NCI-H1694 (cell line): ENCODE measurements at places on chromosomes 6 and 20.

DNA sequence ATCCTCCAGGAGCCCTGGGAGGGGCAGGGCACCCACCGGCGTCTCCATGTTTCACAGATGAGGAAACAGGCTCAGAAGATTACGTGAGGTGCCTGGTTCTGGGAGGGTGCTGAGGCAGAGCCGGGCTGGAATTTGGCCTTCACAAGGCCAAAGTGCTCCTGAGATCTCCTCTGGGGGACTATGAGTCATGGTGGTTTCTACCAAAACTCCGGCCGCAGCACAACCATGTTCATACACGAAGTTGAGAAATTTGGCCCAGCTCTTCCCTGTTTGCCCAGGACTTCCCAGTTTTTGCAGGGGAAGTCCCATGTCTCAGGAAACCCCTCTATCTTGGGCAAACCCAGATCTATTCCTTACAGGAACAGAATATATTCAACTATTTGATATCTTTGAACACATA is 172.9 kb upstream of the CDYL start:
- no peak for DNase-seq

- DNase-seq: no peak
Observed at GRCh38 chr6:16494793-16495192, 256.4 kb downstream of the GMPR start.

GRCh38 chr20:47306755-47307370 is 49.6 kb downstream of the ZMYND8 start:
- DNase-seq: no peak

DNA sequence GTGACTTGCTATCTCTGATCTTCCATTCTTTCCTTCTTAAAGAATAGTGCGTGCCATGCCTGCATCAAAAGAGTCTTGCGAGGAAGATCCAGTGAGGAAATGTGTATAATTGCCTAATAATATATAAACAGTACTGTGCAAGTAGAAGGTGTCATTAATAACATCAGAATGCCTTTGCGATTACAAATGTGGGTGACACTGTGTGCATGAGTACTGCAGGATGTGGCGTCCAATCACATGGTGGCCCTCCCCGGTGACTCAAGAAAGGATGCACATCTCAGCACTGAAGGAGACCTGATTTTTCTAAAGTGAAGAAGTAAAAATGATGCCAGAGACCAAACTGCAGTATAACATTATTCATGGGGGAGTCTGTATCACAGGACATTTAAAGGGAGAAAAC is 107.5 kb upstream of the EDN1 start:
- DNase-seq: no peak

DNA sequence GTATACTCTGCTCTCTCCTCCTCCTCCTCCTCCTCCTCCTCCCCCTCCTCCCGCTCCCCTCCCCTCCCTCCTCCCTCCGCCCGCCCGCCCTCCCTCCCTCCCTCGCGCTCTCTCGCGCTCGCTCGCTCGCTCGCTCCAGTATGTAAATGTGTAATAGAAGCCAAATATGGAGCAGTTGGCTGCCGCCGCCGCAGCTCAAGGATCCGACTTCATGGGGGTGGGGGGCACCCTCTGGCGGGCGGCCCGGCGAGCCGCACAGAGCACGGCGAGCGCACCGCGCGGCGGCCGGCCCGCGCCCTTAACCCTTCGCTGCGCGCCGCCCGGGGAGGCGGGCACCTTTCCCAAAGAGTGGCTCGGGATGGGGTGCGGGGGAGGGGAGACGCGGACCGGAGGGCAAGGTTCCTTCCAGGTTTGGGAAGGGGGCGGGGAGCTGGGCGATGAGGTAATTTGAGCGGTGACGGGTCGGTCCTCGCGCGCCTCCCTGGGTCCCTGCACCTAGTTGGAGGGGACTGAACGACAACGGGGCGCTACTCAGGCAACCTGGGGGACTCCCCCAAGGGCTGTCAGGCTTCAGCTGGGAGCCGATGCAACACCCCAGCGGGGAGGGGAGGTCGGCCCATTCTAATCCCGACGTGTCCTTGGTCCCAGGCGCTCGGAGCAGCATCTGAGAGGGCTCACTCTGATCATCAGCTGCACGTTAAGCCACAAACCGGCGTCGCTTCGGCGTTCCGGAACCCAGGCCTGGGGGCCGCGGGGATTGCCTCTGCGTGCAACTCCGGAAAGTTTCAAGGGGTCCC is 409 bp upstream of the ATXN1 start:
- no peak for DNase-seq

GRCh38 chr6:52155791-52156576 is 30.2 kb upstream of the IL17A start:
- no peak for DNase-seq

GRCh38 chr6:126002755-126003679 is 16.7 kb downstream of the TRMT11 start:
- no peak for DNase-seq

GRCh38 chr20:61461461-61461860 is 209.4 kb downstream of the CDH4 start:
- no peak for DNase-seq

DNA sequence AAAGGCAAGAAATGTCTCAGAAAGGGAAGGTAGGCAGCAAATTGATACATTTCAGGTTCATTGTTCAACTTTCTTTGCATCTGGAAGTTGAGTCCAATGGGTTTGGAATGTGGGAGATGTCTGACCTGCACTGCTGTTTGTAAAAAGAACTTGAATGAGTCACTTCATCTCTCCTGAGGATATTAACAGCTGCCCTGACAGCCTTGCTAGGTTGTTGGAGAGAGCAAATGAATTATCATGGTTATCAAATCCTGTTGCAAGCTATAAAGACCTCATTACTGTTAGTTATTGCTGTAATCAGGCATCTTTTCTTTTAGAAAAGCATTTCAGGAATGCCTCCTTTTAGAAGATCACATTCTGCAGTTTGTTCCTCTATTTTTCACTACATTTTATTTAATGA is 23.0 kb upstream of the FLRT3 start:
- no peak for DNase-seq

GRCh38 chr6:163427498-163428254 is 13.2 kb downstream of the QKI start:
- DNase-seq: no peak

DNA sequence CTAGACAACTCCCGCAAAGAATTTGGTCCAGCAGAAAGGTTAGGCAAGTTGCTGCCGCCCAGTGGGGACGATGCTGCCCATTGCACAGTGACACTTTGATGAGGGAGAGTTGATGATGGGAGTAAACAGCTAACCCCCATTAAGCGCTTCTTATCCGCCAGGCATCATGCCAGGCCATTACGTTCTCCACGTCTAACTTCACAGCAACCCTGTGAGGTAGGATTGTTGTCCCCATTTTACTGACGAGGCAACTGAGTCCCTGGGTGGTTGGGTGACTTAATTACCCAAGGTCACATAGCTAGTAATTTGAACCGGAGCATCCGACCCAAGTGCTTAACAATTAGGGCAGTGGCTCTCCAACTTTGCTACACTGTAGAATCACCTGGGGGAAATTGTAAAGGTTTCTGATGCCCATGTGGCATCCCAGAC is 738 bp downstream of the RALGAPB start:
- DNase-seq: no peak

- no peak for DNase-seq
Observed at GRCh38 chr20:62703853-62704228, 4.8 kb upstream of the NTSR1 start.

- no peak for DNase-seq
Observed at GRCh38 chr6:53266553-53267090, 82.1 kb downstream of the ELOVL5 start.

DNA sequence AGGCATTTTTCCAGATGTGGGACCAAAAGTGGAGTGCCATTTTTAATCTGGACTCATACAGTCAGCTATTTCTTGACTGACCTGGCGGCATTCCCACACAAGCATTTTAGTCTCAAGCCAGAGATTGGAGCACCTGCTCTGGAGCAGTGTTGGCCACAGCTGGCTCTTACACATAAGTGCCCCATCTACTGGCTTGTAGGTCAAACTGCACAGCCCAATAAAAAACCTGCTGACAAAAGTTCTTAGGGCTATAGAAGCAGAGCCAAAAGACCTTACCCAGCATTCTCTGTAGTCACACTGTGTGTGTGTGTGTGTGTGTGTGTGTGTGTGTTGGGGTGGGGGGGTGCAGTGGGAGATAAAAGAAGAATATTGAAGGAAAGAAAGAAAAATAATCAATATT is 38.6 kb upstream of the SENP6 start:
- DNase-seq: no peak

GRCh38 chr20:24651171-24651975 is 181.9 kb downstream of the SYNDIG1 start:
- DNase-seq: no peak

DNA sequence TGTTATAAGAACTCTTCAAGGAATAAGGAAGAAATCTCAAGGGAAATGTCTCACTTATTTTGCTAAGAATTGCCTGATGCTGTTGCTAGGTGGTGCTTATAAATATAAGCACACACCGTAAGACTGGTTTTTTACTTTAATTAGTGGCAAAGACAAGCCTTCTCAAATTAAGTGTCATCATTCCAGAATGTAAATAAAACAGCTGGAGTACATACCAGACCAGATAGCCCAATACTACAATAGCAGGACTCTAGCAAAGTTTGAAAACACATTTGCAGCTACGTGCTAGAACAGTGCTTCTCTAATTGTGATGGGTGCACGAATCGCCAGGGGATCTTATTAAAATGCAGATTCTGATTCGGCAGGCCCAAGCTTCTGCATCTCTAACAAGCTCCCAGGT is 6.8 kb downstream of the CNKSR3 start:
- no peak for DNase-seq

- no peak for DNase-seq
Observed at GRCh38 chr6:75800708-75801505, 51.9 kb downstream of the MYO6 start.

DNA sequence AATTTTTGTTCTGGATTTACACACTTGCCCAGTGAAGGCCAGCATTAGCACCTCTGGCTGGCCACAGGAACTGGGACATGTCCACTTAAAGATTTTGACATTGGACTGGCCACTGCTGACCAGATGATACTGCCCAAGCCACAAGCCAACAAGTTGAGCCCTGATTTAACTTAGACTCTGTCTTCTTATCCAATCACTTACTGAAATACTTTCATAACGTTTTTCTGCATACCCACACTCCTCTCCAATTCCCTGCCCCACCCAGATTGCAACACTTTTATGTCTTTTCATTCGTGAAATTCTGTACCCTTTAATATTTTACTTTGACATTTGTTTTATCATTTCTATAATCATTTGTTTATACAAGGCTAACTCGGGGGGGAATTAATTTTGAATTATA is 170.3 kb upstream of the TAB2 start:
- DNase-seq: no peak

- no peak for DNase-seq
Observed at GRCh38 chr6:65566117-65566516, 140.9 kb downstream of the EYS start.

- no peak for DNase-seq
Observed at GRCh38 chr6:112396221-112396620, 49.1 kb downstream of the RFPL4B start.

DNA sequence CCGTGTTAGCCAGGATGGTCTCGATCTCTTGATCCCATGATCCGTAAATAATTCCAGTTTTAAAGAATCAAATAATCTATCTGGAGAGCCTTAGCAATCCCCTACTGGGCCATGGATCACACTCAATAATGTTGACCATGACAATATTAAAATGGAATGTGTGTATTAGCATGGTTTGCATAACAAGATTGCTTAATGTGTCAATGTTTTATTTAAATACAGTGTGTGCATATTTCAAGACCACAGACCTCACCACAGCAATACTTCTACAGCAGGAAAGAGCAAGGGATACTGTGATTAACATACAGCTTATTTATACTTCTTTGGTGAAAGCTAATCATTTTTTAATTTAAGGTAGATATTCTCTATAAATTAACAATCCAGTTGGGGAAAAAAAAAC is 470.4 kb downstream of the TFAP2B start:
- DNase-seq: no peak

DNA sequence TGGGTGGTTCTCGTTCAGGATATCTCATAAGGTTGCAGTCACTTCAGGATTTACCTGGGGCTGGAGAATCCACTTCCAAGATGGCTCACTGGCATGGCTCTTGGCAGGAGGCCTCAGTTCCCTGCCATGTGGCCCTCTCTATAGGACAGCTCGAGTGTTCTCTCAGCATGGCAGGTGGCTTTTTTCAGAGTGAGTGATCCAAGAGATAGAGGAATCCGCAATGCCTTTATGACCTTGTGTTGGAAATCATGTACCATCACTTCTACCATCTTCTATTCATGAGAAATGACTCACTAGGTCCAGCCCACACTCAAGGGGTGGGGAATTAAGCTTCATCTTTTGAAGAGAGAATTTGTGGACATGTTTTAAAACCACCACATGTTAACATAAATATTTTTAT is 37.8 kb downstream of the PPP1R16B start:
- no peak for DNase-seq

DNA sequence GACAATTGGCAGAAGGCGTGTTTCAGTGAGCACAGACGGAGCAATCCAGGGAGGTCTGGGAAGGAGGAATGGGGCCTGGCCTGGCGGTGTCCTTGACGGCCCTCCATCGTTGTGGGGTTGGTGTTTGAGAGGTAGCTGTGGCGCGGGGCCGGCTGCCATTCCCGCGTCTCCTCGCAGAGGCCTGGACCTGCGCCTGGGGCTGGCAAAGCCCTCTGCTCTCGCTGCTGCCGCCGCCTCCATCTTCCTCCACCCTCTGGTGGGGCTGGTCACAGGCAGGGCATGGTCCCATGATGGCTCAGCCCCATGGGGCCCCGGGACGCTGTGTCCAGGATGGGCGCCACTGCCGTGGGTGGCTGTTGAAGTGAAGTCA is 7.6 kb downstream of the OSBPL2 start:
- no peak for DNase-seq

DNA sequence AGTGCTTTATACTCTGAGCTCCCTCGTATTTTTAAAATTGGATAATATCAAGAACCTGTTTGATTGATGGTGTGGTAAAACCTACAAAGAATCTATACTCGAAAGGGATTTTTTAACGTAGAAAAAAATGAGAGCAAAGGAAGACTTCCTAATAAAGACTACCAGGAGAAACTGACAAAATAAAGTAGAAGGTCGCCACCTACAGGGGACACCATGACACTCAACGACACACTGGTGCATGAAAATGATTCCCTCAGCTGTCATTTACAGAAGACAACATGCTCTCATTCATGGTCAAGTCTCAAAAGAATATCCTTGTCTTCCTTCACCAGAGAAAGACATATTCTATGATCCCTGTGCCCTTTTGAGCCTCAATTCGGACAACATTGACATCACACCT is 10.1 kb upstream of the NHSL1 start:
- peak; percentile 73 for DNase-seq

DNA sequence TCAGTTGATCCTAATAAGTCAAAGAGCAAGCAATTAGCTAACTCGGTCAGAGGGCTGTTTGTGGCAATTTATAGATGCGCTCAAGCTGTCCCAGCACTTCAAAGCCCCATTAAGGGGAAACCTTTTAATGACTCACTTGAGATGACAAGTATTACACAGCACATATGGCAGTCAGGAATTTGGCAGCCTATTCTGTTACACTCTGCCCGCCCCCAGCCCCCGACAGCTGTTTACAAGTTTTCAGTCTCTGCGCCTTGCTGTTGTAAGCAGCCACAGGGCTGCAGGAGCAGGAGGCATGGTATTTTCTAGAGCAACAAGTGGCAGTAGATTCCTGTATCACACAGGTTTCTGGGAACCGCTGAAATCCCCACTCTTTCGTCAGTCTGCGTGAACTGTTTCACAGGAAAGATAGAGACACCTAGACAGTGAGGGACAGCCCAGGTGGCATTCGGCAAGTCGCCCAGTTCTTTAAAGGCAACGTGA is 263.0 kb downstream of the FOXC1 start:
- DNase-seq: peak; percentile 91

- DNase-seq: no peak
Observed at GRCh38 chr6:27545271-27546046, 72.6 kb upstream of the ZNF184 start.

GRCh38 chr6:37696220-37696840 is 1.4 kb downstream of the MDGA1 start:
- no peak for DNase-seq
